ENCODE measurements at places on chromosomes 3 and 15. TPM values are rescaled to one million over a fixed set of nuclear protein-coding genes. Genes with fewer than 3 reads are reported as not detected.

- H3K27me3 ChIP-seq, result no peaks in the 10 kb centered on the region
- no peaks in the 10 kb centered on the region for H3K4me1 ChIP-seq
- H3K4me3 ChIP-seq, result no peak overlapping the region
- DNase-seq, result no peak
- H3K27ac ChIP-seq, result no peak overlapping the region
Observed at GRCh38 chr15:72169921-72170611, 27.5 kb downstream of the GRAMD2A start.

Gene ANKUB1
- not detected for total RNA-seq

- no peaks in the 10 kb centered on the region for H3K4me1 ChIP-seq
- H3K27ac ChIP-seq, result no peak overlapping the region
- no peaks in the 10 kb centered on the region for H3K27me3 ChIP-seq
Observed at GRCh38 chr3:171511450-171511849, 51.2 kb upstream of the TNIK start.

Gene CIDEC
- total RNA-seq, result 51.3 TPM

Gene ATP10A
- total RNA-seq, result 3.2 TPM

GRCh38 chr3:122481390-122481789 is 33.3 kb downstream of the KPNA1 start:
- DNase-seq, result no peak
- no peak overlapping the region for H3K27ac ChIP-seq
- H3K27me3 ChIP-seq, result no peaks in the 10 kb centered on the region
- H3K4me3 ChIP-seq, result no peak overlapping the region

DNA sequence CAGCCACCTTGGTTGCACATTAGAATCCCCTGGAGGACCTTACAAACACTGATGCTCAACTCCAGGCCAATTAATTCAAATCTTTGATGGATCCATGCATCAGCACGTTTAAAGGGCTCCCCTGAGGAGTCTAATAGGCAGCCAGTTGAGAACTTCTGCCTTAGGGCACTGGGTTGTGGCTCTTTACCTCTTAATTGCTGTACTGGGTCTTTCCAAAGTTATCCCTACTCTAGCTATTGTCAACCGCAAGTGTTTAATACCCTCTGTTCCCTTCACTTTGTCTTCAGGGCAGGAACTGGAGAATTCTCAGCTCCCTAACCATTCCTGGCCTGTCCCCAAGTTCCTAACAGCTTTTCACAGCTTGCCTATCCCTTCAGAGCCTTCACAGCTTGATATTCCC is 15.0 kb upstream of the FAM174B start:
- no peaks in the 10 kb centered on the region for H3K36me3 ChIP-seq
- H3K27ac ChIP-seq, result no peak overlapping the region
- peak; percentile 37 for DNase-seq
- H3K4me1 ChIP-seq, result peaks cover 7% of the 10 kb centered on the region
- H3K27me3 ChIP-seq, result no peaks in the 10 kb centered on the region
- no peak overlapping the region for H3K4me3 ChIP-seq

DNA sequence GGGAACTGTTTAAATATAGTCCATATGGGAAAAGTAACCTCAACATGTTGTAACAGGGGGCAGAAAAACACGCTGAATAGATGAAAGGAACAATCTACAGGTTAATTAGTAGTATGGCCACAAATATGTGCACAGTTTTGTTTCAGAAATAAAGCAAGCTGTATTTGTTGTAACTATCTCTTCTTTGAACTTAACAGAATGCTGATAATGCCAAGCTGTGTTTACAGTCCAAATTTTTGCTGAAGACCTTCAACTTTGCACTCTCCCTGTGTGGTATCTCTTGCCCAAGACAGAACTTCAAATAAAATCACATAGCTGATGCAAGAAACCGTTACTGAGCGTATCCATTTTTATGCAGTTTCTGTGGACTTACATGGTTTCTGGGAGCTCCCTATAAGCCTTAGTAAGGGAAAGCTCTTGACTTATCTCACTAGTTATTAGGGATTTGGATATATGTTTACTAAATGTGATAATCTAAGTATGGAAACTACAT is 425.4 kb upstream of the TPRG1 start:
- H3K4me1 ChIP-seq, result no peaks in the 10 kb centered on the region
- no peak for DNase-seq
- H3K27me3 ChIP-seq, result no peaks in the 10 kb centered on the region
- no peak overlapping the region for H3K27ac ChIP-seq
- H3K36me3 ChIP-seq, result no peaks in the 10 kb centered on the region
- no peak overlapping the region for H3K4me3 ChIP-seq

DNA sequence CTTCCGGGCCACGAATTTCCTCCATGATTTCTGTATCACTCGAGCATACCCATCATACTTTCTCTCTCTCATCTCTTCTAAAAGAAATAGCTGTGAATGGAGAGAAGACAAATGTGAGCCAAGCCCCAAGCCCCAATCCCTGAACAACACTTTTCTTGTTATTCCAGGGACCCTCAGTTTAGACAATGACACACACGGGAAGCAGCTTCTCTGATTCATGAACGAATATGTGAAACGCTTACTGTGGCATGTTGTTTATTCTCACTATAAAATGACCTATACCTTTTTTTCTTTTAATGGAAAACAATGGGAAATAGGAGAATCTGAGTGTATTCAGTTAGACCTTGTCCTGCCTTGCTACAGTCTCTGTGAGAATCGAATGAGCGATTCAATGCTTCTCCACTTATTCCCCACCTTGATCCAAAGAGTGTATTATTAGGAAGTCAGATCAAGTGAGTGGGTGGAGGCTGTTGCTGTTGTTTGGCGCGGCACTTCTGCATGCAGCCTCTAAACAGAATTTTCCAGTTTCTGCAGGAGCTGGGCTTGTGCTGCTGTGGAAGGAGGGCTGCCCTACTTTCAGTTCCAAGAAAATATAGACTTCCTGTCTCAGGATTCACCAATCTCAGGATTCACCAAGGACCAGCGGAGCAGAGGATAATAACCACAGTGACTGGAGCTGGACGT is 32.4 kb upstream of the LDHAL6B start:
- H3K4me3 ChIP-seq, result no peak overlapping the region
- no peaks in the 10 kb centered on the region for H3K27me3 ChIP-seq
- no peak for DNase-seq

Gene DUOXA2
- 1.5 TPM for total RNA-seq
